HS-5 (cell line): ENCODE measurements at places on chromosomes 2 and 18.

DNA sequence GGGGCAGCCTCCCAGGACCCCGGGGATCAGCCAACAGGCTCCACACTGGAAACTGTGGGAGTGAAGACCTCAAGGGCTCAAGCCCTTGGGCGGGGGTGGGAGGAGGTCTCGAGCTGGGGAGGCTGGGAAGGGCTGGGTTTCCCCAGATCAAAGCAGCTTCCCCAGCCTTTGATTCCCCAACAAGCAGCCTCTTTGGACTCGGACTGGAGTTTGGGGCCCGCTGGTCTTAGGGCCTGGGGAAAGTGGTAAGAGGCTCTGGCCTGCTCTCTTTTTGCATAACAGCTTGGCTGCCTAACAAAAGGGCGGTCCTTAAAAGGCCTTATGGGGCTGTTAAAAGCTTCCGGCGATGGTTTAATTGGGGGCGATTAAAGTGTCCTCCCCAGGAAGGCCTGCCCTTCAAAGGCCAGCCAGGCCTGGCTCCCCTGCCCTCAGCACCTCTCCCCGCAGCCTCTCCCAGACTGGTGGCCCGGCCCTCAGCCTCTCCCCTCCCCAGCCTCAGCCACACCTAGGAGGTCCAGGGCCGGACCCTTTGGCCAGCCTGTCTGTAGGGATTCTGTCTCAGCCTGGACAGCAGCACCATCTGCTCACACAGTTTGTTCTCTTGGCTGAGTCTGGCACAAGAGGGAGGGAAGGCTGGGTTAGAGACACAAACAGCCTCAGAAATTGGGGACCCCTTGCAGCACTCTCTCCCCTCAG is 39.6 kb downstream of the ZFP36L2 start:
- DNase-seq, result no peak

GRCh38 chr18:44280479-44280878 is 400.2 kb upstream of the SETBP1 start:
- no peak for DNase-seq

DNA sequence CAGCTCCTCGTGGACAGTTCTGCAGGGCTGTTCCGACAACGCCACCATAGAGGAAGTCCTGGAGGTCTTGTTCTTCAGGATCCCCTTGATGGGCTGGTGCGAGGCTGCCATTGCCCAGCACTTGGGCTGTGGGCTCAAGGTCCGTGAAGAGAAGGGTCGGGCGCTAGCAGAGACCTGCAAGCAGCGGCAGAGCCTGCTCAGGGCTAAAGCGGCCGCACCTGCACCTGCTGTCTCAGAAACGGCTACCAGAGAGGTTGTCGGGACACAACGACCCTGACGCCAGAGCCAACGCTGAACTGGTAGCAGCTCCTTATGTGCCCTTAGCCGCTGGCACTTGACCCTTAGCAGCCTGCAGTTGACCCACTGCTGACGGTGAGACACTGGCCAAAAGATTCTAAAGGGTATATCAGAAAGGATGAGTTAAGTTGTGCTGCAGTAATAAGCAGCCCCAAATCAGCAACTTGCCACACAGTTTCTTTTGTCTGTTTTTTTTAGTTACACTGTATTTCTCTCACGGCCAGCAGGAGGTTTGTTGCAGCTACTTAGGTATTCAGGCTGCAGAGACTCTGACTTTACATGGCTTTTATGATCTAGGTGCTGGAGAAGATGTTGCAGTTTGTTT is 55.5 kb upstream of the ST6GAL2 start:
- DNase-seq, result no peak

GRCh38 chr2:31271851-31272267 is 37.9 kb downstream of the EHD3 start:
- DNase-seq, result no peak

DNA sequence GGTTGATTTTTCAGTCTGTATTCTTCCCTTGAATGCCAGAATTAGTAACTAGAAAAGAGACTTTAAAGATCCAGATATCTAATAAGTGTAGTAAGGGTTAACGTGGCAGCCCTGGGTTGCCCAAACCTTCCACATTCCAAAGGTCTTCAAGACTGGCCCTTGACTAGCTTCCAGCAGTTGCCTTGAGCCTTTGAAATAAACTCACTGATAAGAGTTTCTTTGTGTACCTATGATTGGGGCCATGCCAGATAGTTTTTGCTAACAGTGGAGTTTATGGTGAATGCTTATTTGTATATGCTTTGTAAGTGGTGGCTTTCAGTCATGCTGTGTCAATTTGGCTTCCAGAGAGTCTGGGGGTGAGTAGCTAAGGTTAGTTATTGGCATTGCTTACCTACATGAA is 722.3 kb downstream of the RNF144A start:
- no peak for DNase-seq

DNA sequence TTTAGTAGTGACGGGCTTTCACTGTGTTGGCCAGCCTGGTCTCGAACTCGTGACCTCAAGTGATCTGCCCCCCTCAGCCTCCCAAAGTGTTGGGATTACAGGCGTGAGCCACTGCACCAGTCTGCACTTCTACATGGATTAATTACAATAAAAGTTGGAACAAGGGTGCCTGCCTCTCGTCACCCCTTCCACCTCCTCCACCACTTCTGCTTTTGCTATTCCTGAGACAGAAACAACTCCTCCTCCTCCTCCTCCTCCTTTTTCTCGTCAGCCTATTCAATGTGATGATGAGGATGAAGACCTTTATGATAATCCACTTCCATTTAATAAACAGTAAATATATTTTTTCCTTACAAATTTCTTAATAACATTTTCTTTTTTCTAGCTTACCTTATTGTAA is 35.2 kb downstream of the SRBD1 start:
- DNase-seq, result no peak

DNA sequence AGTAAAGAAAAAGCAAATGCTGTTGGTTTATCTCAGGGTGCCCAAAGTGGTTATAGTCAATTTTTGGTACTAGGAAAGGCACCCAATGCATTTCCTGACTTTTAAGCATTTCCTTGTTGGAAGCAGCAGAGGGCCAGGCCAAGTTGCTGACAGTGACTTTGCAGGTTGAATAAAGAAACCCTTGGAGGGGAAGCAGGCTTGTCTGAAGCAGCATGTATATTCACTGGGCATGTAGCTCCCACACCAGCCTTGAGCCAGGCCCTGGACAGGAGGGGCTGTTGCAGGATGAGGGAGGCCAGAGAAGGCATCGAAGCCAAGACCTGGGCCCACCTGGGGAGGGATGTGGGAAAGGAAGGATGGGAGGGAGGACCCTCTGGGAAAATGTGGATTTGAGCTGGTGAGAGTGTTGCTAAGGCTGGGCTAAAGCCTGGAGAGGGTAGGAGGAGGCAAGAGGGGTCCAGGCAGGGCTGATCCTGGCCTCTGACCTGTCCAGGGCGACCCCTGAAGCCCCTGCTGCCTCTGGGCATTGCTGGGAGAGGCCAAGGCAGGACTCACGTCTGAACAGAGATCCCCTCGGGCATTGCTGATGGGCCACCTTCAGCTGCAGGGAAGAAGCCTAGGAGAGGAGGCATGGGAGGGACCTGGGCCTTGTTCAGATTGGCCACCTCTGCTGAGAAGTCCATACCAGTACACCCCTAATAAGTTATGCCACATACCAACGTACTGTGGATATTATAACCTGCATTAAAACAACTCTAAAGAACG is 79.6 kb downstream of the STPG4 start:
- DNase-seq, result no peak

DNA sequence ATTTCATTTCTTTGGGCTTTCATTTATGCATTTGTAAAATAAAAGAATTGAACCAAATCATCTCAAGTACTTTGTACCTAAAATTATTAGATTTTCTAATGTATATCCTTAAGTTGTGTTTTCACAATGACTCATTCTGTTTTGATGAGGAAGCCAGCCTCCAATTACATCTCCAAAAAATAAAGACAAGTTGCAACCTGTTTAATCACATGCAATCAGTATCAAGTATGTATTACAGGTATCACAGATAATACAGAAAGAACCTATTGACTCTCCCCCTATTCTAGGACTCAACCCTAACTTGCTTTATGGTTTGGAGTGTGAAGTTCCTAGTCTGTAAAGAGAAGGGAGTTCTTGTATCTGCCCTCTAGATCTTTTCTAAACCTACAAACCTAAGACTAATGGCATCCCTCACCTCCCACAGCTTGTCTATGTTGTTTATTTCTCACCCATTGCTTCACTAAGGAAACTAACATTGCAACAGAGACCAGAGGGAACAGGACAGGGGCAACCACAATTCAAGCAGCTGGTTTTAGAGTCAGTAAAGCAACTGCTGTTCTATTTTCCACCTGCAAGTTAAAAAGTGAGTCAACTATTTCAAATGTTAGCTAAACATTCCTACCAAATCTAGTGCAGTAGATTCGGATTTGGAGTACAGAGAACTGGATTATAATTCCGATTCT is 141.1 kb upstream of the ETAA1 start:
- DNase-seq, result no peak

DNA sequence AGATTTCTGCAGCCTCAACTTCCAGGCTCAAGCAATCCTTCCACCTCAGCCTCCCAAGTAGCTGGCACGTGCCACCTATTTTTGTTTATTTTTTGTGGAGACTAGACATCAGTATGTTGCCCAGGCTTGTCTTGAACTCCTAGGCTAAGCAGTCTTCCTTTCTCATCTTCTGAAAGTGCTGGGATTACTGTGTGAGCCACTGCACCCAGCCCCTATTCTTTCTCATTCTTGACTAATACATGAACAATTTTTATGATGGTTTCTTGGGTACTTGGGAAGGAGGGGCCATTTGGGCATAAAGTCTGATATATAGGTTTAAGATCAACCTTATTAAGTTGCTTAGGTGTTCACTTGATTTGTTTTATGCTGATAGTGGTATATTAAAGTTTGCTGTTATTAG is 26.2 kb downstream of the EPC2 start:
- DNase-seq, result peak; percentile 30

GRCh38 chr2:146451972-146452371 is 1392.9 kb upstream of the ACVR2A start:
- DNase-seq, result no peak

GRCh38 chr18:3842844-3843243 is 392.9 kb downstream of the TGIF1 start:
- DNase-seq, result no peak

GRCh38 chr18:30929718-30930117 is 112.8 kb downstream of the DSC3 start:
- no peak for DNase-seq

- no peak for DNase-seq
Observed at GRCh38 chr2:186256540-186256939, 229.5 kb upstream of the ZC3H15 start.

GRCh38 chr2:238286987-238287736 is 1.2 kb downstream of the PER2 start:
- no peak for DNase-seq

GRCh38 chr2:26852405-26853306 is 4.7 kb downstream of the DPYSL5 start:
- DNase-seq, result no peak

DNA sequence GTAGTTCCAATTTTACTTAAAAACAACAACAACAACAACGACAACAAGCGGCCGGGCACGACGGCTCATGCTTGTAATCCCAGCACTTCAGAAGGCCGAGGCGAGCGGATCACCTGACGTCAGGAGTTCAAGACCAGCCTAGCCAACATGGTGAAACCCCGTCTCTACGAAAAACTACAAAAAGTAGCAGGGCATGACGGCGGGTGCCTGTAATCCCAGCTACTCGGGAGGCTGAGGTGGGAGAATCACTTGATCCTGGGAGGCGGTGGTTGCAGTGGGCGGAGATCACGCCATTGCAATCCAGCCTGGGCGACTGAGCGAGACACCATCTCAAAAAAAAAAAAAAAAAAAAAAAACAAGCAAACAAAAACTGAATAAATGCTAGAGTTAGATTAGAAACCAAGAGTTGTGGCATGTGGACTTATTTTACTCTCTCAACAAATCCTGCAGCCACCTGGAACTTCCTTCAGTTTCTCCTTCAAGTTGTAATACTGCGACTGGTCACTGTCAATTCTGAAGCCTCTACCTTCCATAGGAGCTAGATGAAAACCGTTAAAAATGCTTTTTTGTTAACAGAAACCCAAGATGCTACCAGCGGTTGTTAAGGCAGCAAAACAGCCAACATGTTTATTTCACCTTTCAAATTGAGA is 1.3 kb downstream of the ATP5F1A start:
- no peak for DNase-seq

DNA sequence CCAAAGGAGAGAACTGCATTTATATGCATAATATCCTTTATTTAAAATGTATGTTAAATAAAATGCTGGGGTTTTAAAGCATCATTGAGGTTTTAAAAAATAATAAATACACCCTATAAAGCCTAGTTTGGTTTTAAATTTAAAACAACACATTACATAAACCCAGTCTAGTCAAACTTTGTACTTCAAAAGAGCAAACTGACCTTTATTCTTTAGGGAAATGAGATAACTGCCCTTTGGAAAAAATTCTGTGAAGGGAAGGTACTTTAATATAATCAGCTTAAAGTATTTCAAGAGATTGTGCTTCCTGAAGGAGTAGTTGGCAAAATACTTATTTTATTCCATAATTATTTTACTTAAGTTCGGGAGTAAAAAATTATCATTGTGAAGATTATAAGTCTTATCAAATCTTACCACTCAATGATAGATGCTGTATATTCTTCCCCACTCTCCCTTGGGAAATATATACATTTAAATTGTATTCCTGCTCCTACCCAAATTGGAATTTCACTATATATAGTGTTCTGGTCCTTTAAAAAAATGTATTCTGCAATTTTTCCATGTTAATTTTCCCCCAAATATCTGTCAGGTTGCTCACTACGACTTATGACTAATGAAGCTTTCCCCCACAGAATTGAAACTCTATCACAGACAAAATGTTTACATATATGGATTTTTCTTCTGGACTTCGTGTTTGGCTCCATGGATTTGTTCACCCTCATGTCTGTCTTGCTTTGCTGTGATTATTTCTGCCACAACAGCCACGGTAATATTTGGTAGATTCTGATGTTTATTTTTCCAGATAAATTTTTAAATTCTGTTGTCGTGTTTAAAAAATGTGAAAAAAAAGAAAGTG is 42.1 kb downstream of the ZC3H6 start:
- peak; percentile 24 for DNase-seq

DNA sequence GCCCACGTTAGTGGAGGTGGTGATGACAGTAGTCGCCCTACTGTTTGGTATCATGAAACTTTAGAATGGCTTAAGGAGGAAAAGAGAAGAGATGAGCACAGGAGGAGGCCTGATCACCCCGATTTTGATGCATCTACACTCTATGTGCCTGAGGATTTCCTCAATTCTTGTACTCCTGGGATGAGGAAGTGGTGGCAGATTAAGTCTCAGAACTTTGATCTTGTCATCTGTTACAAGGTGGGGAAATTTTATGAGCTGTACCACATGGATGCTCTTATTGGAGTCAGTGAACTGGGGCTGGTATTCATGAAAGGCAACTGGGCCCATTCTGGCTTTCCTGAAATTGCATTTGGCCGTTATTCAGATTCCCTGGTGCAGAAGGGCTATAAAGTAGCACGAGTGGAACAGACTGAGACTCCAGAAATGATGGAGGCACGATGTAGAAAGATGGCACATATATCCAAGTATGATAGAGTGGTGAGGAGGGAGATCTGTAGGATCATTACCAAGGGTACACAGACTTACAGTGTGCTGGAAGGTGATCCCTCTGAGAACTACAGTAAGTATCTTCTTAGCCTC is 16.2 kb downstream of the MSH6 start:
- no peak for DNase-seq

- DNase-seq, result no peak
Observed at GRCh38 chr2:205197468-205198139, 484.7 kb upstream of the NRP2 start.

GRCh38 chr2:227829337-227829736 is 15.7 kb downstream of the CCL20 start:
- DNase-seq, result no peak

- DNase-seq, result no peak
Observed at GRCh38 chr2:173056705-173057364, 18.8 kb upstream of the MAP3K20 start.
